ENCODE measurements at places on chromosomes 11 and 22. TPM values are rescaled to one million over a fixed set of nuclear protein-coding genes. Genes with fewer than 3 reads are reported as not detected.

Gene CCDC87
- 0.34 TPM for polyA plus RNA-seq

DNA sequence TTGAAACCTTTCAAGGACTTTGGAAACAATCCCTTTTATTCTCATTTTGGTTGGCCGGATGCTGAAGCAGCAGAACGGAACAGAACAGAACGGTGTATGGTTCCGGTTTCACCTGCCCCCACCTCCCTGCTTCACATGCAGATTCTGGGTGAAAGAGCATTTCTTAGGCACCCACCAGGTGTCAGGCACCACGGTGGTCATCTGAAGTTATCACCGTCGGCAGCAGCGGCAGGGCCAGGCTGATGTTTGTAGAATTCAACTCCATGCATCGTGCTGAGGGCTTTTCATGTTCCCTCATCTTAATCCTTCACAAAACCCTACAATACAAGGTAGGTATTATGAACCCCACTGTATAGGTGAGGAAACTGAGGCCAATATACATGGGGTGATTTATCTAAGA lies 13.6 kb upstream of the PHF21B start:
- no peak for DNase-seq

Gene CABP7
- polyA plus RNA-seq, result 0.13 TPM

GRCh38 chr11:79165908-79166307 lies 274.9 kb downstream of the TENM4 start:
- no peak for DNase-seq

DNA sequence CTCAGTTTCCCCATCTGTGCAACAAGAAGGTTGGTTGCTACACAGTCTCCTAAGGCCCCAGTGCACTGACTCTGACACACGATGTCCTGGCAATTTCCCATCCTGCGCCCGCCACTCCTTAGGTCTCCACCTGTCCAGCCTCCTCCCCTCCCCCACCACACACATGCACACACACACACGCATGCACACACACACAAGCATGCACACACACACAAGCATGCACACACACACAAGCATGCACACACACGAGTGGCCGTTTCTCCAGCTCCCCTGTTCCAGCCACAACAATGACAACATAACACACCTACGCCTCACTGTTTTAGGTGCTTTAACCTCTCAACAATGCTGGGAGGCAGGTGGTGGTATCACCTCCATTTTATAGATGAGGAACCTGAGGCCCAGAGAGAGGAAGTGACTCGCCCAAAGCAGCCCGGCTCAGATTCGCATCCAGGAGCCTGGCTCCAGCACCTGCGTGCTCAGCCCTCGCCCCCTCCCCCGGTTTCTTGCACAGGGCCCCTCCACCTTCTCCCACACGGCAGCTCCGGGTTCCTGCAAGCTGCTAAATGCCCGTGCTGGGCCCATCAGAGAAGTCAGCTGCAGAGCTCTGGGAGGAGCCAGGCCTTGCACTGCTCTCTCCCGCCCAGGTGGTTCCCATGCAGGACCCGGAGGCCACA lies 13.0 kb downstream of the CYTH4 start:
- no peak for DNase-seq

Gene RBMXL2
- polyA plus RNA-seq, result not detected

DNA sequence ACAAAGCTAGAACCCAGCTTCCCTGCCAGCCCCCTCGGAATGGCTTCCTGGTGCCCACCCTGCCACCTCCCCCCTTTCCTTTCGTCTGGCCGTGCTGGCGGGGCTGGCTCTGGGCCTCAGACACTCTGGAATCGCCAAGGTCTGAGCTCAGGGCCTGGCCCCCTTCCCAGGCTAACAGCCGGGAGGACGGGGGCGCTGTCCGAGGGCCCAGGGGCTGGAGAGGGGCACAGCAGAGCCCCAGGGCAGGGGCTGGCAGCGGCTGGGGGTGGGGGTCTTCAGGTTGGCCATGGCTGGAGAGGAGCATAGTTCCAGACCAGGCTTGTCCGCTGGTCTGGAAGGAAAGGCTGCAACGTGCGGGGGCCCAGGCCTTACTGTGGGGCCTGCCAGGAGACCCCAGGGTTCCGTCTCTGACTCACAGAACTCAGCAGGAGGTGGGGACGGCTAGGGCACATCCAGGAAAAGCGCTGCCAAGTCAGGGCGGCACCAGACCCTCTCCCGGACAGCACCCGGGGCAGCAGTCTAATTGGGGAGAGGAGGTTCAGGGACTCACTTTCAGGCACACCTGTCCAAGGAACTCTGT lies 861 bp upstream of the LTBP3 start:
- no peak for DNase-seq

Gene GNAZ
- not detected for polyA plus RNA-seq

Gene APOL4
- polyA plus RNA-seq, result not detected

Gene HSPA8
- 1,778 TPM for polyA plus RNA-seq

All from CD4-positive, alpha-beta memory T cell (primary cell).